ENCODE measurements at places on chromosomes 5 and 9.

- ATAC-seq: no peak
Observed at GRCh38 chr5:19554524-19554923, 433.5 kb downstream of the CDH18 start.

GRCh38 chr9:22159586-22159985 lies 150.5 kb upstream of the CDKN2B start:
- ATAC-seq: no peak

- no peak for ATAC-seq
Observed at GRCh38 chr5:92424785-92425426, 1041.8 kb upstream of the ARRDC3 start.

- no peak for ATAC-seq
Observed at GRCh38 chr9:20526500-20527319, 95.6 kb downstream of the MLLT3 start.

- ATAC-seq: no peak
Observed at GRCh38 chr5:135037519-135038204, 3.6 kb upstream of the PITX1 start.

GRCh38 chr5:82019342-82020138 lies 47.7 kb downstream of the ATG10 start:
- no peak for ATAC-seq

GRCh38 chr9:92650296-92650695 lies 19.6 kb downstream of the IPPK start:
- no peak for ATAC-seq

Data from motor neuron (in vitro differentiated cells).